ENCODE measurements at places on chromosomes 2 and 18.

GRCh38 chr2:107595285-107595684, 231.4 kb upstream of the RGPD4 start:
- DNase-seq, result no peak

DNA sequence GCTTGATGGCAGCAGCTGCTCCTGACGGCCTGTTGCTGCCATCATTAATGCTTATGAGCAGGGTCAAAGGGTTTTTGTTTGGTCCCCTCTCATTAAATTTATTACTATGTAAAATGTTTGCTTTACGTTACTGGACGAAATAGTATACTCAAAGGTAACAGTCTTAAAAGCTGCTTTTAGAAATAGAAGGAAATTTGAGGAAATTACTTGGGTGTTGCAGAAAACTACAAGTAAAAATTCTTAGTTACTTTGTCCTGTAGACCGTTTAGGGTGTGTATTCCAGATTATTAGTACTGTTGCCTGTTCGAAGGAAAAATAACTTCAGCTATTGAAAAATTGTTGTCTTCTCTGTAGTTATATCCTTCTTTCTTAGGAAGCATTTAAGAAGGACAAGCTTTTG, 27.8 kb downstream of the DDX1 start:
- DNase-seq, result no peak

DNA sequence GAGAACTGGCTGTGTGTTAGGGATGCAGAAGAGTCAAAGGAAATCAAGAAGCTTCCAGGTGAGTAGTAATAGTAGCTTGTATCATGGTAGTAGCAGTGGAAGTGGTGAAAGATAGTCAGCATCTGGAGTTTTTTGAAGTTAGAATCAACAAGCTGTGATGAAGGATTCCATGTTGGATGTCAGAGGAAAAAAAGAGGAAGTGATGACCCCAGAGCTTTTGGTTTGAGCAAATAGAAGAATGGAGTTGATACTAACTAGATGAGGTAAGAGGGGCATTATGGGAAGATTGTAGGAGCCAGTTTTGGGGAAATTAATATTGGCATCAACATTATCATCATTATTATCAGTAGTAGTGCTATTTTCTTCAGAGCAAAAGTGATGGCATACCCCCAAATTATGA, 542.2 kb downstream of the XIRP2 start:
- DNase-seq, result no peak

DNA sequence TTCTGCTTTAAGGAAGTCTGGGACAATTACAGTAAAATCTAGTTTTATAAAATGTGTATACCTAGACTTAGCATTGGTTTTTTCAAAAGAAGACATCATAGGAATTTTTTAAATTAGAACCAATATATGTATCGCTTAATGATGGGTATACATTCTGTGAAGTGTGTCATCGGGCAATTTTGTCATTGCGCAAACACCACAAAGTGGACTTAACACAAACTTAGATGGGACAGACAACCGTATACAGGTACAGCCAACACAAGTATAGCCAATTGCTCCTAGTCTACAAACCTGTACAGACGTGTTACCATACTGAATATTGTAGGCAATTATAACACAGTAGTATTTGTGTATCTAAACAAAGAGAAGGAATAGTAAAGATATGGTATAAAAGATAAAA, 12.7 kb downstream of the MYO1B start:
- DNase-seq, result no peak

DNA sequence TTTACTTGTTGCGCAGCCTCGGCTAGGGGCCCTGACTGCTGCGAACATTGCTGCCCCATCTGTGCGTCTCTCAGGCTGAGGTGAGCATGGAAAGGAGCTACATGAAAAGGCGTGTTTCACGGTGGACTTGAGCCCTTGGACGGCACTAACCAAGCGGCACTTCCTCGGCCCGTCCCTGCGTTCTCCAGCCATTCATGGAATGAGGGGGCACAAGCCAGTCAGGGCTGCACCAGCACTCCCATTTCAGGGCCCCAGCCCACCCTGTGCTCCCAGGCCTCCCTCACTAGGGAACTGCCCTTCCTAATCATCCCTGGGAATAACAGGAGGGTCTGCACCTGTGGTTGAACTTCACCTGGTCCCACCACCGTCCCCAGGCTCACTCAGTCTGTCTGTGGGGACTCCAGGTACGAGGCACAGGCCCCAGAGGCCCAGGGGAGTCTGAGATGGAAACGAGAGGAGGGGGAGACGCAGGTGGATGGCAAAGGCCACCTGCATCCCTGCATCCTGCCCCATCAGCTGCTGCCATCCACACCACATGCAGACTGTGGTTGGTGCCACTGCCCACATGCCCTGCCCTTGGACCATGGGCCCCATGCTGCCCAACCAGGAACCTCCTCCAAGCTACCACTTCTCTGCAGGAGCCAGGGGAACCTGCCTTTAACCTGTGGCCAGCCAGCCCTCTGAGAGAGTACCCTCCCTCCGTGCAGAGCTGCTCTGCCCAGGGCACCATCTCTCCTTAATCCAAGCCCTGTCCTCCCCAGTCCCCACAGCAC, 99.7 kb downstream of the EIPR1 start:
- no peak for DNase-seq

- peak; percentile 76 for DNase-seq
Measured at GRCh38 chr2:46657042-46657504, 177.7 kb downstream of the TMEM247 start.

- DNase-seq, result no peak
Measured at GRCh38 chr2:176076796-176077195, 7.0 kb downstream of the EVX2 start.

DNA sequence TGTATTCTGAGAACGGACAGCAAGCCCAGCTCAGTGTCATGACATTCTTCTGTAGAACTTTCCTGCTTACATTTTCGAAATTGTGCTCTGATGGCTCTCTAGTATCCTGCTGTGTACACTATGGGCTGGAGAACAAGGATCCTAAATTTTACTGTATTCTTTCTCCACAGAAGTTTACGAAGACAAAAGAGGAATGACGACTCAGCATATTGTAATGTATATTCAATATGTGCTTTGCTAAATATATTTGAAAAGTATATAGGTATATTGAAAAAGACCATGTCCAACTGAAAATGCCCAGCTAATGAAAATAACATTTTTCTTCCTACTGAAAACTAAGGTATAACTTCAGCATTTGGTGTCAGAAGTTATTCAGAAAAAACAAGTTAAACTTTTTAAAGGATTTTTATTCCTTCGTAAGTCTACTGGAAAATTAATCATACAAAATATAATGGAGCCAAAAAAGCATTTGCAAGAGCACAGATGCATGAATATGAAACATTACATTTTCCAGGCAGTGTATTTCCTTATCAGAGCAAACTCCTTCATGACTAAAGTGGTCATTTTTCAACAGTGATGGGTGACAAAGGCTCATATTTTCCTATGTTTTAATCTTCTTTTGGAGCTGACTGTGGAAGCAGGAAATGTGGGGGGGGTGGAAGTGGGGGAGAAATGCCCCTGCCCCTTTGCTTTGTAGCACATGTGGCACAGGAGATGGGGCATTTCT, 143.8 kb upstream of the THUMPD2 start:
- no peak for DNase-seq

GRCh38 chr2:17461087-17461475, 57.2 kb downstream of the RAD51AP2 start:
- DNase-seq, result no peak

DNA sequence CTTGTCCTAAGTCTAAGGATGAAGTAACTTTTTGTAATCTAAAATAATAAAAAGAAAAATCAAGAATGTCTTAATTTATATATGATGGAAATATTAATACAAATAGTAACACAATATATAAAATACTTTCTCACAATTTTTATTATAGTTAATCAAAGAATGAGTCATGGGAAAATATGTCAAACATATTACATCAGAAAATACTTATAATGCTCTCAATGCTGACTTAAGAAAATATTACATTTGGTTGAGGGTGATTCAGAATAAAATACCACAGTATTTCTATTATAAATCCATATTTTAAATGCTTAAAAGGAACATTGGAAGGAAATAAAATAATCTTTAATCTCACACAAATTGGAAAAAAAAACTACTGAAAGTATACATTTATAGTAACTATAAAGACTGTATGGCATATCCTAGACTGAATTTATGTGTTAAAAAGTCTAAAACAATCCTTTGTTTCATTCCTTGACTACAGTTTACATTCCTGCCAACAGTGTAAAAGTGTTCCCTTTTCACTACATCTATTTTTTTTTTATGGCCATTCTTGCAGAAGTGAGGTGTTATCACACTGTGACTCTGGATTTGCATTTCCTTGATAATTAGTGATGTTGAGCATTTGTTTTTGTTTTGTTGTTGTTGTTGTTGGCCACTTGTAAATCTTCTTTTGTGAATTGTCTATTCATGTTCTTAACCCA, 1573.5 kb upstream of the ACVR2A start:
- DNase-seq, result no peak

GRCh38 chr2:42510608-42511243, 16.9 kb upstream of the KCNG3 start:
- DNase-seq, result peak; percentile 59

GRCh38 chr2:37201766-37202165, 5.5 kb downstream of the CEBPZOS start:
- peak; percentile 63 for DNase-seq

GRCh38 chr2:46431481-46432235, 47.7 kb upstream of the TMEM247 start:
- peak; percentile 73 for DNase-seq

GRCh38 chr2:8636721-8637636, 44.9 kb upstream of the ID2 start:
- peak; percentile 47 for DNase-seq

GRCh38 chr2:96501886-96502810, 3.0 kb downstream of the NEURL3 start:
- DNase-seq, result no peak

- DNase-seq, result no peak
Measured at GRCh38 chr2:60602828-60603532, 49.5 kb upstream of the BCL11A start.

DNA sequence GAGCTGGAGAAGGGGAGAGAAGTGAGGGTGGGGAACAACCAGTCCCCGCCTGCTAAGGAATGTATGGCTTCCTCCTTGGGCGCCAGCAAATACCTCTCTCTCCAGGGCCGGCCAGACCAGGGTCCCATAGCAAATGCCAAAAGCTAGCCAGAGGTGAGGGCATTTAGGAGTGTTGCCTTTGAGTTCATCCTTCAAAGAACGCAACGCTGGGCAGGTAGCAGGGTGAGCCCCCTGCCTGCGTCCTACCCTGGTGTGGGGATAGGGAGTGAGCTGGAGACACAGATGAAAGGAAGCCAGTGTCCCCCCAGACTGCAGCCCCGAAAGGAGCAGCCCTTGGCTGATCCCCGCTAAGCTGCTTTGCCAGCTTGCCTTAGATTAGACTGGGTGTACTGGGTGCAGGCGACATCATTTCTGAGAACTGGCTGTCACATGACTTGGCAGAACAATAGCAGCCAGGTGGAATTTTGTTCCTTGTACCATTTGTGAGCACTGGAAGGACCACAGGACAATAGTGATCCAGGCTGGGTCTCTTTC, 40.4 kb downstream of the KLHL29 start:
- DNase-seq, result no peak

Data from iris pigment epithelial cell (primary cell).